ENCODE measurements at places on chromosomes 3 and 15.
A peak's percentile ranks its signal among the peaks of the same experiment; 100 is the strongest.

DNA sequence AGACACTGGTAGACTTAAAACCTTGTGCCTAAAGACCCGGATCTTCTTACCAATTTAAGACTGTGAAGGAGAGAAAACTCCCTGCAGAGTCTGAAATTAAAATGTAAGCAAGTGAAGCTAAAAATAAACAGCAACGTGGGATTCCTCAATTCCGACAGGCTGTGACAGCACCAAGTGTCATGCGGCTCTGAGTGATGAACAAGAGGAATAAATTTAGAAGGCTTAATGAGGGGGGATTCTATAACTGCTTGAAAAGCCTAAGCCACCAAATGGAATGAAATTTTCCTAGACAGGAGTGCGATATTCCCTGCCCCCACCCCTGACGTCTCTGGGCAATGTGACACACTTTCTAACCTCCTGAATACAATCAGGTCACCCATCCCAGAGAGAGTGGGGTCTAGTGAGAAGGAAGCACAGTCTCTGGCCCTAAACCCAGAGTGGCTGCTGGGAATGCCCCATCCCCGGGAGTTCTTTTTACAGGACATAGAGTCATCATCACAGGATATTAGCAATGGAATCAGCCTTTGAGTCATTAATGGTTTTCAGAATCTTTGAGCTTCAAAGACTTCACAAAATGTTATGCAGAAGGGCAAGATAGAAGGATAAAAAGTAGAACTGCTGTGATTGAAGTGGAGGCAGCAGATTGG lies 114.3 kb downstream of the EDEM1 start:
- no peak for DNase-seq

DNA sequence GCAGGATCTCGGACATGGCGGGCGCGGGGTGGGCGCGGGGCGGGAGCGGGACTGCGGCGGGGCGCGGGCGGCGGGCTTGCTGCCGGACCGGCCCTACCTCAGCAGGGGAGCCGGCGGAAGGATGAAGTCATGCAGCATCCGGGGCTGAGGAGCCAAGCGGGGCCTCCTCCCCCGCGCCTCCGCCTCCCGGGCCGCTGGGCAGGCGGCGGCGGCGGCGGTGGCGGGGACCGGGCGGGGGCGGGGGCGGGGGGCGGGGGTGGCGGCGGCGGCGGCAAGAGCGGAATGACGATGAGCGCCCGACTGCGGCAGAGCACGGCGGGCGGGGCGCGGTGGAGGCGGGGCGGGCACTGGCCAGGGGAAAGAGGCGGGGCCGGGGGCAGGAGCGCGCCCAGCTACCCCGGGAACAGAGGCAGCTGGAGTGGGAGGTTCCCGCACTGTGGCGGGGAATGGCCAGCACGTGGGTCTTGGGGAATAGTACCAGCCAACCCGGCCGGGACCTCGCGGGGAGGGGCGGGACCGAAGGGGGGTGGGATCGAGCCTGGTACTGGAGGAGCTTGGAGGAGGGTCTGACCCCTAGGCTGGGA lies at the start of gene CAMK2N2:
Gene CAMK2N2 (minus strand): TSS at position 284 of the 584 bp plus-strand sequence. CDS start 268 bp downstream, at position 16.
- DNase-seq: peak; percentile 34

- DNase-seq: no peak
These were observed 47.8 kb upstream of the ZBTB38 start for GRCh38 chr3:141320399-141321108.

DNA sequence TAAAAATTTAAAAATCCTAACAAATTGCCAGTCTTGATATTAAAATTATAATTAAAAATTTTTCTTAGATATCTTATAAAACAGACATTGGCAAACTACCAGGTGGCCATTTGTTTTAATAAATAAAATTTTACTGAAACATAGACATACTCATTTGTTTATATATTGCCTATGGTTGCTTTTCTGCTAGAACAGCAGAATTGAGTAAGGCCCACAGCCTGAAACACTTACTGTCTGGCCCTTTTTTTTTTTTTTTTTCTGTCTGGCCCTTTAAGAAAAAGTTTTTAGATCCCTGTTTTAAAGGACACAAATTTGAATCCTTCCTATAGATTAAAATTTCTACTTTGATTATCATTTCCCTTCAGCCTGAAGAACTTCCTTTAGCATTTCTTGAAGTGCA lies 60.5 kb upstream of the CTDSPL2 start:
- DNase-seq: no peak

DNA sequence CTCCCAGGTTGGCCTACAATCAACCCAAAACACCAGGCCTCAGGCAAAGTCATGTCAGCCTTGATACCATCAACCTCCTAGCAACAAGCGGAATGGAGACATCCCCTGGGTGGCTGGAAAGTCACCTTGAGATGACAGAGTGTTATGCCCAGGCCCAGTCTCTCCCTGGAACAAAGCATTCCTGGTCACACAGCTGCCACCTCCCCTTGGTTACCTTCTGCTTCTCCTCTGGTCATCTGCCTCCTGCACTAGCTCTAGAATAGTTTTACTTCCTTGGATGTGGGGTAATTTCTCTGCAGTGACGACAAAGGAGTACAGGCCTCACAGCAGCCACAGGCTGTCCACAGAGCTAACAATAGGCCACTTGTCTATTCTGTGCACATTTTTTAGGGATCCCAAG lies 114.9 kb downstream of the RFTN1 start:
- DNase-seq: no peak

DNA sequence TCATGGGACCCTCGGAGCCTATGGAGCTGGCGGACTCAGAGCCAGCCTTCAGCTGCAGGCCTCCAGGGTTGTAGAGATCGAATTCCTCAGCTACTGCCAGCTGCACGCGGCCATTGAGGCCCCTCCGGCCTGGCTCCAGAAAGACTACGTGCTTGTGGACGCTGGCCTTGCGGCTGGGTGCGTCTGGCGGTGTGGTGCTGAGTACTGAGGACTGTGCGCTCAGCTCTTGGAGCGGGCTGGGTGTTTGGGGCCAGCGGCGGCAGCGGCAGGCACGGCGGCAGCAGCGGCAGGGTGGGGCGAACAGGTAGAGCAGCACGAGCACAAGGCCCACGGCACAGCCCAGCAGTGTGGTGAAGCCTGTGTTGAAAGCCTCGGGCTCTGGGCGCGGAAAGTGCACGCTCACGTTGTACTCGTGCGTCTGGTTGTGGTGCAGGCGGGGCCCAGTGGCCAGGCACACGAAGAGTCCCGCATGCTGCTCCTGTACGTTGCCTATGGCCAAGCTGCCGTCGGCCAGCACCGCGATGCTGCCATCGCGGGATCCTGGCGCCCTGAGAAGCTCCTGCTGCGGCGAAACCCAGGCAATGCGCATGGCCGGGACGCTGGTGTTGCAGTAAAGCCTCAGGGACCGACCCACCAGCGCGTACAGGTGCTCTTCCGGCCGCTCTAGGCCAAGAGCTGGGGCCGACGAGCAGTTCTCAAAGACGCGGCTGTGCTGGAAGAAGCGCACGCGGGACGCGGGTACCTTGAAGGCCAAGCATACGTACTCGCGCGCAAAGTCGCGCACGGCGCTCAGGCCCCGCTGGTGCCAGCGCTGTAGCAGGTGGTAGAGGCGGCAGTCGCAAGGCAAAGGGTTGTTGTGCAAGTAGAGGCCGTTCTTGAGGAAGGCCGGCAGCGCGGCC lies 1.3 kb downstream of the AMIGO3 start:
- DNase-seq: no peak

DNA sequence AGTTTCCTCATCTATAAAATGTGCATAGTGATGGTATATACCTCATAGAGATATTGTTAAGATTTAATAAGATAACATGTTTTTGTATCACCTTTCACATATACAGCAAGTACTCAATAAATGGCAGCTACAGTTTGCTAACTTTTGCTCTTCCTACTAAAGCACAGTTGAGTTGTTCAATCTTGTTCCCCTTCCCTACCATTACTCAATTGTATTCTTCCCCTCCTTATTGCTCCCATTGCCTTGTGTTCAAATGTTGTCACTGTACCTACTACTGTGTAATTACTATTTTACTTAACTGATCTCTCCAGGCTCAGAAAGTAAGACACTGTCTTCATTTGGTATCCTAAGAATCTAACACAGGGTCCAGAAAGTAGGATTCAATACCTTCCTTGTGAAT lies 5.5 kb downstream of the CD47 start:
- DNase-seq: no peak

- no peak for DNase-seq
These were observed 423 bp downstream of the CHAC1 start for GRCh38 chr15:40953713-40954074.

DNA sequence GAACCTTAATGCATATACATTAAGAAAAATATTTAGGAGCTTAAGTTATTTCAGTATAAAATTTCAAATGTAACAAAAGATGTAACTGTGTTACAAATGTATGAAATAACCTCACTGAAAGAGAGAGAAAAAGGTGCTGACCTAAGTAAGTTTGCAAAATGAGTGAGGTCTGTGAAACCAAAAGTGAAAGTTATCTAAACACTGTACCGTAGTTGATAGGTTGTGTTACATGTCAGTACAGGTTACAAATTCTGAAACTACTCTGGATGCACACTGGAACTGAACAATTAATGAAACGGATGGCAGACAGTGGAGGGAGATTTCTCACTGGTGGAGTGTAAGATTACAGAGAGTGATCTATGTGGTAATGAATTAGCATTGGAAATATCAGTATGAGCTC lies 420.7 kb downstream of the ZNF385D start:
- DNase-seq: no peak

Data from endothelial cell (in vitro differentiated cells).